ENCODE measurements at places on chromosomes 4 and X.

DNA sequence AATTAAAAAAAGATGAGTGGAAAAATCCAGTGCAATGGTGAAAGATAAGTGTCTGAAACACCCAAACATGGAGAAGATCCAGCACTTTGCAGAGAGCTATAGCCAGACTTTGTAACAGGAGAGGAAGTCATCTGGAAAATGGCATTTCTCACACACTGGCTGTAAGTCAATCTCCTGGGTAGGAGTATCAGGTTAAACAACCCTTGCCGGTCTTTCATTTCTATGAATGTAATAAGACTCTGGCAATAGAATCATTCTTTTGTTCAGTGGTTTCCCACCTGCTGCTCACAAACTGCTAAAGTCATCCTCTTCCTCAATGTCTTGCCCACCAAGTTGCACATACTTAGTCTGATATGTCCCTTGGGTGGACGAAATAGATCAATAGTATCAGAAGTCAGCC is 94.0 kb upstream of the ATP8A1 start:
- DNase-seq = no peak

DNA sequence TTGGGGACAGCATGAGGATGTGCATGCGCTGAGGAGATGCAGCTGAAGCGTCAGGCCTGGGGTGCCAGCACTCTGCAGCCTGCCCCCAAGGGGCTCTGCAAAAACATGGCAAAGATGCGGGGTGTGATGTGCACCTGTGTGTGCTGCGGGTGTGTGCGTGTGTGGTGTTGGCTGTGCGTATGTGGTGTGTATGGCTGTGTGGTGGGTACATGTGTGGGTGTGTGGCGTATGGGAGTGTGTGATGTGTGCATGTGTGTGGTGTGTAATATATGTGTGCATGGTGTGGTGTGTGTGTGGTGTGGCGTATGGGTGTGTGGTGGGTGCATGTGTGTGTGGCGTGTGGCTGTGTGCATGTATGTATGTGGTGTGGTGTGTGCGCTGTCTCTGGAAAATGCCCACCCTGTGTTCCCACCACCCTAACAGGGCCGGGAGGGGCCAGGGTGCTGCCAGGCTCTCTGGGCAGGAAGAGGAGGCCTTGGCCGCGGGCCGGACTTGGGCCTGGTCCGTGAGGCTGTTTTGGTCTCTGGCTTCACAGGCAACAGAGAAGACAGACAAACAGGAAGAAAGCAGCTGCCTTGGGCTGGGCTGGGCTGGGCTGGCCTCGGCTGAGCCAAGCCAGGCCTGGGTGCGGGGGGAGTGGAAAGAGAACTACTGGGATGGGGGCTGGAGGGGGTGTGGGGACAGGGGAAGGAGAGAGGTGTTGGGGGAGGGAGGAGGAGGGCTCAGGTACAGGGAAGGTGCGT is 1.1 kb upstream of the AVPR2 start:
- no peak for DNase-seq

GRCh38 chr4:162871990-162872389 is 294.7 kb downstream of the NAF1 start:
- DNase-seq = no peak

GRCh38 chrX:41604177-41604576 is 84.6 kb upstream of the GPR34 start:
- DNase-seq = no peak

- DNase-seq = no peak
Measured at GRCh38 chrX:37434362-37434761, 85.2 kb downstream of the PRRG1 start.

DNA sequence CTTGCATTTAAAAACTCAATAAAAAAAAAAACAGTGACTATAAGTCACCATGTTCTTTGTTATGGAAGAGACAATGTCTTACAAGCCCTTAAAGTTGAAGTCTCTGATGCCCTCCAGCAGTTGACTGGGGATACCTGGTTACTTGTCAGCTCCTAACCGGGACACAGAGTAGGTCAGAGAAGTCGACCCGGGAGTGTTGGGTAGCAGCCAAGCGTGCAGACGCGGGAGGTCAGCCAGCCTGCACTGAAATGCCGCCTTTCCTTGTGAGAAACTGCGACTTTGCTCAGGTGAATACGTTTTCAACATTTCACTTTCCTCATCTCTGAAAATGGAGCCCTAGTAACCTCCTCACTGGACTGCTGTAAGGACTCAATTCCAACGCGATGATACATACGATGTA is 81.8 kb downstream of the F11 start:
- DNase-seq = no peak

Data from EH (cell line).